ENCODE measurements at places on chromosomes 2 and 18.

DNA sequence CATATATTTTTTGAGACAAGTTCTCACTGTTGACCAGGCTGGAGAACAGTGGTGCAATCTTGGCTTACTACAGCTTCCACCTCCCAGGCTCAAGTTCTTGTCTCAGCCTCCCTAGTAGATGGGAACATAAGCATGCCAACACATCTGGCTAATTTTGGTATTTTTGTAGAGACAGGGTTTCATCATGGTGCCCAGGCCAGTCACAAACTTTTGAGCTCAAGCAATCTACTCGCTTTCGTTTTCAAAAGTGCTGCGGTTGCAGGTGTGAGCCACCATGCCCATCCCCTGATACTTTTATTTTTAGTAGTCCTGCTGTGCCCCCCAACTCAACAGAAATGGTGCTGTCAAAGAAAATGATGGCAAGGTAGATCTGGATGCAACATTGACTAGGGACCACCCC, 1127.3 kb downstream of the SUCLG1 start:
- DNase-seq: no peak

DNA sequence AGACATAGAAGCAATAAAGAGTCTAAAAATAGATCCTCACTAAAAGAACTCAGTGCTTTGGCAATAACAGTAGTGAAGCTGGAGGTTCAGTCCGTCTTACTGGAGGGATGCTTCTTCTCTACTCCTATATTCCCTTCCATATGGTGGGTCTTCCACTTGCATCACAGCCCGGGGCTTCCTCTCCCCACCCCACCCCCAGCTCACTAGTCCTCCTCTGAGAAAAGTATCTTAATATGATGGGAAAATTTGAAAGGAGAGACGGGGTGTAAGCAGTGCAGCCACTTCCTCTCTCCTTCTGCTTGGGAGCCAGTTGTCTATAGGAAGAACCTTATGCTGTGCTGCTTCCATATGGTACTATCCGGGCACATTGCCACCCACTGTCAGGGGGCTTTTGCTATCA, 57.2 kb upstream of the SPOPL start:
- no peak for DNase-seq

DNA sequence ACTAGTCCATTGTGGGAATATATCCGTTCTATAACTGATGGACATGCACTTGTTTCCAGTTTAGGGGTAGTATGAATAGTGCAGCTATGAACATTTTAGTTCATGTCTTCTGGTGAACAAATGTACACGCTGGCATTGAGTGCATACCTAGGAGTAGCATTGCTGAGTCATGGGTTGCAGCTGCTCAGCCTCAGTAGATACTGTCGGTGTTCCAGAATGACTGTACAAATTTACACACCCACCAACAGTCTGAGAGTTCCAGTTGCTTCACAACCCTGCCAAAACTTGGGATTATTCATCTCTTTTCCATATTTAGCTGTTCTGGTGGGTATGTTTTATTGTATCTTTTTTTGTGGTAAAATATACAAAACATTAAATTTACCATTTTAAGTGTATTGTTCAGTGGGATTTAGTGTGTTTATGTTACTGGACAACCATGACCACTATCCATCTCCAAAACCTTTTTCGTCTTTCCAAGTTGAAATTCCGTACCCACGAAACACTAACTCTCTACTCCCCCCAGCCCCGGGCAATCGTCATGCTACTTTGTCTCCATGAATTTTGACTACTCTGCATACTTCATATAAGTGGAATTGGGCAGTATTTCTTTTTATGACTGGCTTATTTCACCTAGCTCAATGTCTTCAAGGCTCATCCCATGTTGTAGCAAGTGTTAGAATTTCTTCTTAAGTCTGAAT, 281.0 kb downstream of the PRKCE start:
- DNase-seq: no peak

- no peak for DNase-seq
These were observed 11.9 kb downstream of the TWIST2 start for GRCh38 chr2:238859636-238860347.

DNA sequence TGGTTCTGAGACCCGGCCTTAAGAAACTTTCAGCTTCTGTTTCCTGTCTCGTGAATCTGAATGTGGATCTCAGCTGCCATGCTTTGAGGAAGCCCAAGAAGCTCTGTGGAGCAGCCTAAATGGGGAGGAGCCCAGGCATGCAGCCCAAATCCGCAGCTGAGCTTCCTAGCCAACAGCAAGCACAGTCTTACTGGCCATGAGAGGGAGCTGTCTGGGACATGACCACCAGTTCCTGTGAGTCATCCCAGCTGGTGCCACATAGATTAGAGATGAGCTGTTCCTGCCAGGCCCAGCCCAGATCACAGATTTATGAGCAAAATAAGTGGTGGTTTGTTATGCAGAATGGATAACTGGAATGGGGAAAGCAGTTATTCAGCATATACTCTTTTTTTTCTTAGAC, 224.4 kb upstream of the APCDD1 start:
- DNase-seq: no peak

- DNase-seq: no peak
These were observed 337.8 kb upstream of the DSEL start for GRCh38 chr18:67854340-67854739.

GRCh38 chr2:11810237-11810977, 64.0 kb downstream of the LPIN1 start:
- no peak for DNase-seq

DNA sequence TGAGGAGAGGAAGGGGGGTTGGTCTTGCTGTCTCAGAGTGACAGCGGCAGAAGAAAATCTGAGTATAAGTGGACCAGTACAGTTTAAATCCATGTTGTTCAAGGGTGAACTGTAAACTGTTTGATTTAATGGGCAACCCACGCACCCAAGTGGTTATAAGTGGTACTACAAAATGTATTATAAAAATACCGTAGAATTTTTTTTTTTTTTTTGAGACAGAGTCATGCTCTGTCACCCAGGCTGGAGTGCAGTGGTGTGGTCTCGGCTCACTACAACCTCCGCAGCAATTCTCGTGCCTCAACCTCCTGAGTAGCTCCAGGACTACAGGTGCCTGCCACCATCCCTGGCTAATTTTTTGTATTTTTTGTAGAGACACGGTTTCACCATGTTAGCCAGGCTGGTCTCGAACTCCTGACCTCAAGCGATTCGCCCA, 2.1 kb upstream of the CHCHD5 start:
- peak; percentile 12 for DNase-seq

- no peak for DNase-seq
These were observed 135.3 kb downstream of the SLC8A1 start for GRCh38 chr2:40316620-40317019.

DNA sequence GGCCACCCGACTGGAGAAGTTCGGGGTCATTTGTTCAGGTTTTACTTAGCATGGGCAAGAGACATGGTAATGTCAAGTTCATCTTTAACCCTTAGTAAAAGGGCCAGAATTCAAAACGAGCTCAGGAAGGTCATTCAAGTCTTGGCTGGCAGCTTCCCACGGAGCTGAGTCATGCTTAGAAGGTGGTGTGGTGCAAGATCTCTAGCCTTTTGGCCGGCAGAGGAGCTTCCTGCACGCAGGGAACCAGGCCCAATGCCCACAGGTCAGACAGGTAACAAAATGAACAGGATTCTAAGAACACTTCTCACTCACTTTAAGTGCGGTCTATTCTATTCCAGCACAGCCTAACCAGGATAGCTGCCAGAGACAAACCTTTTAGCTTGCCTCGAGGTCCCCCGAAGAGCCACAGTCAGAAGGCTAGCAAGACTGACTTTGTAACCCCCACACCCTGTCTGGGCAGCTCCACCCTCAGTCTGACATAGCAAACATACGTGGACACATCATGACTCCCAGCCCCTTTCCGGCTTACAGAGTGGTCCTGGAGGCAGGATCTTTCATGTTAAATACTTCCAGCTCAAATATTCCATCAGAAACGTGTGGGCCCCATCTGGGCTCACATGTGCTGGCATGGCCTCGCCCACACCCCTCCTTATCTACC, 292.7 kb downstream of the BCL11A start:
- DNase-seq: no peak

GRCh38 chr2:23312996-23313606, 71.9 kb upstream of the KLHL29 start:
- DNase-seq: no peak

DNA sequence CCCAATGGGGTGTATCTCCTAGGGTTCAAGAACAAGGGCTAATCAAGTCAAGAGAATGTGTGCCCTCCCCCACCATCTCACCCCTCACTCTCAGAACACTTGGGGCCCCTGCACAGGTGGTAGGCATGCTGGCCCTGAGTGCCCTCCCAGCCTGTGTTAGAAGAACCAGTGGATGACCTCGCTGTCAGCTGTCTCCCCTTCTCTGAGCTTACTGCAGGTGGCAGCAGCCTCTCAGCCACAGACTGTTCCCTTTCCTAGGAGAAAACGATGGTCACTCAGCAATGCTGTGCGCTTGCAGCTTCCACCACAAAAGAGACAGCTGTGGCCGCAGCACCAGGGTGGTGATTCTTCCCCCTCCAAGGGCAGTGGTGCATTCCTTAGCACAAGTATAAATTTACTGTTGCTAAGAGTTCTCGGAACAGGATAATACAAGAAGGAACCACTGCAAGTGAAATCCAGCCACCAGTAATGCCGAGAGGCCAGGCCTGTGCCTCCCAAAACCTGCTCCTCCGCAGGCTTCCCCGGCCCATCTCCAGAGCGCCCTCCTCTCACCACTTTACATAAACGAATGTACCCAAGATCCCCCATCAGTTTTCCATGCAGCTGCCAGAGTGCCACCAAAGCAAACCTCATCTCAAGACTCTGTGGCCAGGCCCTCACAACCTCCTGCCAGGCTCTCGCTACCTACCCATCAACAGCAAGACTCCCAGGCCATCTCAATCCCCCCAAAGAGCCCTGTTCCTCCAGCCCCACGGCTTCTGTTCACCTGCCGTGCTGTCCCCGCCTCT, 935 bp upstream of the RAMP1 start:
- DNase-seq: no peak

- DNase-seq: no peak
These were observed 2.3 kb downstream of the HOXD11 start for GRCh38 chr2:176109192-176109901.

Data from T-helper 17 cell (primary cell).